ENCODE measurements at places on chromosomes 11 and 22.

GRCh38 chr11:19770277-19770676 is 57.6 kb downstream of the NAV2 start:
- no peak for DNase-seq

GRCh38 chr22:39269095-39269790 is 24.5 kb upstream of the PDGFB start:
- no peak for DNase-seq

GRCh38 chr11:35856756-35857155 is 87.1 kb upstream of the LDLRAD3 start:
- DNase-seq: no peak

GRCh38 chr22:20276468-20276867 is 8.3 kb upstream of the RTN4R start:
- no peak for DNase-seq

DNA sequence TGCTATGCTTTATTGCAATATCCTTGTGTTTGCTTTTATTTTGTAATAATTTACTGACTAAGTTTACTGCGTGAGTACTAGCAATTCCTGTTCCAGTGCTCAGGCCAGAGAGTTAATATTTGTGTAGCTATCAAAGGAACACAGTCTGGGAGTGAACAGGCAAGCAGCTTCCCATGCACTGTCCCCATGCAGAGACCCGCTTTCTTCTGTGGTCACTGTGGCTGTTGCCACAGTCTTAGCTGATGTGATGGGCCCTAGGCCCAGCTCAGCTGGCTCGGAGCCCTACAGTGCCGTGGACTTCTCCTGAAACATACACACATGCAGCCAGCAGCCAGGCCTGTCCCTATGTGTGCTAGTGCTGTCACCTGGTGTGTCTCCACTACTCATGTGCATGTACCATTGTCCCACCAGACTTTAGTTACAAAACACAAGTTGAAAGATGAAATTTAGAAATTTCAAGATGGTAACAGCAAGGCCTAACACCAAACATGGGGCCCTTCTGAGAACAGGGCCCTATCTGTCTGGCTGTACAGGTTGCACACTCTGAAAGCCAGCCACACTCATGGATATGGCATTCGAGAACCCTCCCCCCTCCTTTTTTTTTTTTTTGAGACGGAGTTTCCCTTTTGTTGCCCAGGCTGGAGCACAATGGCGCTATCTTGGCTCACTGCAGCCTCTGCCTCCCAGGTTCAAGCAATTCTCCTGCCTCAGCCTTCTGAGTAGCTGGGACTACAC is 12.3 kb upstream of the SCUBE2 start:
- no peak for DNase-seq

- no peak for DNase-seq
These were observed 180.6 kb downstream of the ADAMTS15 start for GRCh38 chr11:130629039-130629438.

DNA sequence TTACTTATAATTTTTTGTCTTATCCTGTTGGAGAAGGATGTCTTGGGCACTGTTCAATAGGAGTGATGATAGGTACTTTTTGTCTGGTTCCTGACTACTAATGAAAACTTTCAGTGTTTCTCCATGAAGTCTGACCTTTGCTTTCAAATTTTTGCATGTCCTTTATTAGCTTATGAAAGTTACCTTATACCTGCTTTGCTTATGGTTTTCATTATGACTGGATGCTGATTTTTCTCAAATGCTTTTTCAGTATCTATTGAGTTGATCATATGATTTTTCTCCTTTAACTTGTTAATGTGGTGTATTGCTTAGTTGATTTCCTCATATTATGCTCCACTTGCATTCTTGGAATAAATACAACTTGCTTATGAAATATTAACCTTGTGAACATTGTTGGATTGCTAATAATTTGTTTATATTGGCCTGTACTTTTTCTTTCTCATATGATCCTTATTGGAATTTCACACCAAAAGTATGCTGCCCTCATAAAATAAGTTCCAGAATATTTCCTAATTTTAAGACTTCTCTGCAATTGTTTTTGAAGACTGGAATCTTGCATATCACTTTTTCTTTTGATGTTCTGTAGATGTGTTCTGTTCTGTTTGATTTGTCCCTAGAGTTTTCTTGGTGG is 85.0 kb upstream of the SC5D start:
- no peak for DNase-seq

- peak; percentile 21 for DNase-seq
These were observed 99.4 kb upstream of the DRD2 start for GRCh38 chr11:113574586-113574985.

DNA sequence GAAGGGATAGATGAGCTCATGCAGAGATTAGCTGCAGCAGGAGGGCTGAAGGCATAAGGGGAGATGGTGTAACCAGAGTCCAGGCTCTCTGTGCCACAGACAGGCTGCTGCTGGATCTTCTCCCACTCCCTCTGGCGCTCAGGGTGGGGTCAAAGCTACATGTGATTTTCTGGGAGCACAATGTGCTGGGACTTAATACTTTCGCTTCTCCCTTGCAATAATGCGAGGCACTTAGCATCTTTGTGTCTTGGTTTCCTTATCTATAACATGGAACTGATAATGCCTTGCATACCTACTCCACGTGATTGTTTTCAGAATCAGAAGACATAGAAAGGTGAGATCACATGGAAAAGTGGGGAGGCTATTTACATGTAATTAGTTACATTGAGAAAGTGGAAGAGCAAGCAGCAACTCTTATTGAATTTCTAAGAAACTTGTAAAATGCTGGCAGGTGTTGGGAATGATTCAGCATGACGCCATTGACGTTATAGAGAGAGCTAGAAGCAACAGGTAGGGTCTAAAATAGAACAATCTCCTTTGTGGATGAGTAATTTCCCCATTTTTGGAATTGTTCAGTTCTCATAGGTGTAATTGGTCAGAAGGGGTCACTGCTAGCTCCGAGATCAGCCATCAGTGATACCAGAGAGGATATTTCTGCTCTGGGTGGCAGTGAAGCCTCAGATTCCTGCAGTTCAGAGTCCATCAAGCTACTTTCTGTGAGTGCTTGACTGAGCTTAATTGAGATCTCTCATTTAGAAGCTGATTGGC is 8.2 kb upstream of the OR9I1 start:
- no peak for DNase-seq

Measured in DMS79 treated with DMSO at 0.1 percent for 48 hours (cell line).